ENCODE measurements at places on chromosomes 16 and 17.

- DNase-seq = no peak
Observed at GRCh38 chr17:54932711-54933110, 32.1 kb downstream of the TOM1L1 start.

GRCh38 chr16:64074706-64075105 is 1047.2 kb downstream of the CDH11 start:
- DNase-seq = no peak

GRCh38 chr17:78588258-78589030 is 11.2 kb upstream of the DNAH17 start:
- no peak for DNase-seq

DNA sequence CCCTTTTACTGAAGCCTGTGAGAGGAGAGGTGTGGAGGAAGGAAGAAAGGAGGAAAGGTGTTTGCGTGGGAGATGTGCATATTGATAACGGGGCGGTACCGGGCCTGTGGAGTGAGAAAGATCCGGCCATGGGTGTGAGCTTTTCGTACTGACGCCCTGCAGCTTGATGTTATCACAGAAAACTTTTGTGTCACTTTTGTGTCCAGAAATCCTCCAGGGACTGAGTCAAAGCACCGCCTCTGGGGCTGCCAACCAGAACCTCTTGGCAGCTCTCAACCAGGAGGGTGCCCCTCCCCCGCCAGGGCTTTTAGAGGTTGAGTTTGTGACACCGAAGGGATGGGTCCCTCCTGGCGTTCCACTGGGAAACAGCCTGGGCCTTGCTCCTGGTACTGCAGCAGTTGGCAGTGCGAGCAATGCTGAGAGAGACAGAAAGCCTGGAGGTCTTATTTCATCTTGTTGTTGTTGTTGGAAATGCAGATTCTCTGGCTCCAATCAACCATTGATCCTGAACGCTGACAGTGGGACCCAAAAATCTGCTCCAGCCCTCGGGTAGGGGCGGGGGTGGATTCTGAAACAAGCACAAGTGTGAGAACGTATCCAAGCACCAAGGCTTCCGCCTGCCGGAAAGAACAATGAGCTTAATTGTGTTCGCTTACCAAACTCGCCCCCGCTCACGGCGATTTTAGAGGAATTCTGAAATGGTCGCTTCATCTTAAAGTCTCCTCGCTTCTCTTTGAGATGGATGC is 65.0 kb downstream of the CRISPLD2 start:
- no peak for DNase-seq

GRCh38 chr16:5374184-5374583 is 276.6 kb upstream of the EEF2KMT start:
- DNase-seq = no peak

GRCh38 chr17:43769859-43770258 is 8.9 kb downstream of the DUSP3 start:
- no peak for DNase-seq

GRCh38 chr17:47895347-47895855 is 635 bp upstream of the SP2 start:
- no peak for DNase-seq

DNA sequence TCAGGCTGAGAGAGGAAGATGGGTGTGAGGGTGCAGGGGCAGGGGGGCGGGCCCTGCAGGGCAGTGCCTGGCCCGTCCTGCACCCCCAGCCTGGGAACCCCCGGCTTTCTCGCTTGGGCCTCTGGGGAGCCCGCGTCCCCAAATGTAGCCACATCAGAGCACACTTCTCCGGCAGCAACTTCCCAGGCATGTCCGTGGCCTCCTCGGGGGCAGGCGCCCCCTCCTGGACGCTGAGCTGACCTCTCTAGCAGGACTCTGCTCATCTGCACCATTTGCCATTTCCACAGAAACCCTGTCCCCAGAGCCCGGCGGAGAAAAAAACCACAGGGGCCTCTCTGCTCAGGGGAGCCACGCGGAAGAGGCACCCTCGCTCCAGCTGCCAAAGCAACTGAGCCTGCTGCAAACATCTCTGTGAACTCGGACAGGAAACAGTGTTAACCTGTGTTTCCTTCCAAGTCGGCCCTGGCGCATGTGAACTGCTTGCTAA is 63.4 kb downstream of the KLHDC4 start:
- no peak for DNase-seq

DNA sequence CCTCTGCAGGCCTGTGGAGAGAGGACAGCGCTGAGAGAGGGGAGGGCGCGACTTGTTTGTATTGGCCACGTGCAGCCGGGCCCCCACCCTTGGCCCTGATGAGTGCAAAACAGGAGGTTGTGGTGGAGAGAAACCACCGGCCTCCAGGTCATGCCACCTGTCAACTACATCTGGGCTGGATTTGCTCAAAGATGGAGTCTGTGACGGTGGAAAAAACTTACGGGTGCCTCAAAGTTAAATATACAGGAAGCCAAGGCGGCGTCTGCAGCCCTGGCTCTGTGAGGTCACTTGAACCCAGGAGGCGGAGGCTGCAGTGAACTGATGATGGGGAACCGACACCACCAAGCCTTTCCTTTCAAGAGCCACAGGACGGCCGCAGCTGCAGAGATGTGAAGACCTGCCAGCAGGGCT is 15.7 kb downstream of the C16orf74 start:
- DNase-seq = no peak

DNA sequence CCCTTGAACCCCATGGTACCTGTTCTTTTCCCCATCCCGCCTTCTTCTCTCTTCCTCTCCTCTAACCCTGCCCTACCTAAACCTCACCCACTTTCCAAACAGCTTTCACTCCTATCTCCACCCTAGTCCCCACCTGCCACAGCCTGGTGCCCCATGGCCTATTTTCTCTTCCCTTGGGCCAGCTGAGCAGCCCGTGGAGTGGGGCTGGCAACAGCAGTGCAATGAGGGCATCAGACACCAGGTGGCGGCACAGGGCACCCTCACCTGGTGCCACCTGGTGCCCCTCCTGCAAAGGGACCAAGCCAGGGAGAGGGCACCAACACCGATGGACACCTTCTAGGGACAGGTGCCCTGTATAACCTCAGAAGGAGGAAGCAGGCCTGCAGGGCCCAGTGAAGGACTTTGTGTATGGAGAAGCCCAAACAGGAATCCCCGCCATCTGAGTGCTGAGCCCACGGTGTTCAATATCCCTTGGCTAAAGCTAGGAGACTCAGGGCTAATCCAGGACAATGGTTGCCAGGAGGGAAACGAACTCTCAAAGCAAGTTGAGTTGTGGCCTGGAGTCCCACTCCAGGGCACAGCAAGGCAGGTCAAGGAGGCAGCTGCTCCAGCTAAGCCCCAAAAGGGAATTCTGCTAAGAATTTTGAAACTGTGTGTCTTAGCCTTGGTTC is 4.0 kb upstream of the ABCC3 start:
- DNase-seq = peak; percentile 29

GRCh38 chr16:50209546-50210265 is 56.6 kb downstream of the TENT4B start:
- no peak for DNase-seq

DNA sequence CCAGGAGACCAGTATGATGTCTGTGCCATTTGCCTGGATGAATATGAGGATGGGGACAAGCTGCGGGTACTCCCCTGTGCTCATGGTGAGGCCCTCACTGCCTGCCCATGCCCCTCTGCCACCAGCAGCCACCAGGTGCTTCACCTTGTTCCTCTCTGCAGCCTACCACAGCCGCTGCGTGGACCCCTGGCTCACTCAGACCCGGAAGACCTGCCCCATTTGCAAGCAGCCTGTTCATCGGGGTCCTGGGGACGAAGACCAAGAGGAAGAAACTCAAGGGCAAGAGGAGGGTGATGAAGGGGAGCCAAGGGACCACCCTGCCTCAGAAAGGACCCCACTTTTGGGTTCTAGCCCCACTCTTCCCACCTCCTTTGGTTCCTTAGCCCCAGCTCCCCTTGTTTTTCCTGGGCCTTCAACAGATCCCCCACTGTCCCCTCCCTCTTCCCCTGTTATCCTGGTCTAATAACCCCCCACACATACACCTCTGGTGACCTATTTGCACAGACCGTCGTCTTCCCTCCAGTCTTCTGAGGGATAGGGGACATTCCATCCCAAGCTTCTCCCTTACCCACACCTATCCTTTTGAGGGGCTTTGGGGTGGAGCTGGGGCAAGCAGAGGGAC is 3.7 kb downstream of the PFN1 start:
- DNase-seq = no peak

DNA sequence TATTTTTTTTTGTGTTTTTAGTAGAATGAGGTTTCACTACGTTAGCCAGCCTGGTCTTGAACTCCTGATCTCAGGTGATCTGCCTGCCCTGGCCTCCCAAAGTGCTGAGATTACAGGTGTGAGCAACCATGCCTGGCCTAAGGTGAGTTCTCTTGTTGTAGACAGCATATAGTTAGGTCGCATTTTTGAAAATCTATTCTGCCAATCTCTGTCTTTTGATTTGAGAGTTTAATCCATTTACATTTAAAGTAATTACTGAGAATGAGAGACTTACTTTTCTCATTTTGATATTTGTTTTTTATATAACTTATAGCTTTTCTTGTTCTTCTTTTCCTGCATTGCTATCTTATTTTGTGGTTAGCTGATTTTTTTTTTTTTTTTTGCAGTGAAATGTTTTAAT is 6.3 kb upstream of the PRKCB start:
- no peak for DNase-seq

DNA sequence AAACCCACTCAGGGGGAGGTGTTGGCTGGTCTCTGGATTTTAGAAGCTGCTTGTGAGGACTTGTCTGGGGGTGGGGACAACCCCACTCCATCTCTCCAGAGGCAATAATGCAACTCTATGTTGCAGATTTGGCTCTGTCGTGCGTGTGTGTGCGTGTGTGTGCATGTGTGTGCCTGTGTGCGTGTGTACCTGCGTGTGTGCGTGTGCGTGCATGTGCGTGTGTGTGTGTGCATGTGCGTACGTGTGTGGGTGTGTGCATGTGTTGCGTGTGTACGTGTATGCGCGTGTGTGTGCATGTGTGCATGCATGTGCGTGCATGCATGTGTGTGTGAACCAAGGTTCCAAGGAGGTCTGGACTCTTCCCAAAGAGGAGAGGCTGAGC is 120.4 kb upstream of the LHX1 start:
- no peak for DNase-seq

GRCh38 chr17:15380446-15380845 is 39.0 kb upstream of the TEKT3 start:
- DNase-seq = no peak

DNA sequence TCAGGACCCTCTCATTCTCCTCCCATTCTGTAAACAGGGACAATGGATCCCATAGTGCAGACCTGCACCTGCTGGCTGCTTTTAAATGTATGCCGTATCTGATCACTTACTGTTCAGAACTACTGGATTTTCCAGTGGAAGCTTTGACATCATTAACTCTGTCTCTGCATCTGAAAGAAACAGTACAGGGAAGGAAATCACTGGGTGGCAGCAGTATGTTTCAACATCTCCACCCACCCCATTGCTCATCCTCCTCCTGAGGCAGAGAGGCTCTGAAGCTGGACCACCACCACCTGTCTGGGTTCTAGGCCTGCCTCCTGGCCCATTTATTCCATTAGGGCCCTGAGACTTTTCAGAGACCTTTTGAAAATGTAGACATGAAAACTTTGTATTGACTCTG is 2.6 kb downstream of the CCL15 start:
- DNase-seq = no peak

DNA sequence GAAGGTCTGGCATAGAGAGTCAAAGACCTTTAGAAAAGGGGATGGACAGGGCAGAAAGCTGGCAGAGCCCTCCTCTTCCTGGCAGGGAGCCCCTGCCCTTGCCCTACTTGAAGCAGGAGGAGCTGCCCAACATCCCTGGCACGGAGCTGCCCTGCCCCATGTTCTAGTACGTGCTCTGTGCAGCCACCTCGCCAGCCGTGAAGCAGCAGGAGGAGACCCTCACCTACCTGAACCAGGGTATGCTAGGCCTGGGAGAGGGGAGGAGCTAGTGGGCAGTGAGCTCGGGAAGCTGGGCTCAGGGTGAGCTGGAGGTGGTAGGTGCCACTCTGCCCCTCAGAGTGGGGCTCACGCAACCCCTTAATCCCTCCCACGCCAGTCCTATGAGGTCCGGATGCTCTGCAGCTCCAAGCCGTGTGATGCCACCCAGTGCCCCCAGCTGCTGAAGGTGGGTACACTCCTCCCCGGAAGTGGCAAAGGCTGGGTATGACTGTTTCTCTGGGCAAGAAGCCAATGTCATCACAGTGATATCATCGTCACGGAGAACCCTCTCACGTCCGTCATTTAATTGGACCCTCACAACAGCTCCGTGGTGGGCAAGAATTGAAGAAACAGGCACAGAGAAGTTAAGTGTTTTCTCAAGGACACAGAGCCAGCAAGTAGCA is 12.7 kb upstream of the STAC2 start:
- peak; percentile 40 for DNase-seq

DNA sequence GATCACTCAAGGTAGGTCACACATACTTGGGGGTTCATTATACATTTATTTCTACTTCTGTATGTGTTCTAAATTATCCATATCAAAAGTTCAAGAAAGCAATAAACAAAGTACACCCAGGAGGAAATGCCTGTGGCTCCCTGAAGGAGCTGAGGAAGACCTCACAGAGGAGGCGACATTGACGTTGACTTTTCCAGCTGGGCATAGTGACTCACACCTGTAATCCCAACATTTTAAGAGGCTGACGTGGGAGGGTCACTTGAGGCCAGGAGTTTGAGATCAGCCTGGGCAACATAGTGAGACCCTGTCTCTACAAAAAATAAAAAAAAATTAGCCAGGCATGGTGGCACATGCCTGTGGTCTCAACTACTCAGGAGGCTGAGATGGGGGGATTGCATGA is 16.3 kb downstream of the ITGAD start:
- DNase-seq = no peak

- DNase-seq = peak; percentile 32
Observed at GRCh38 chr16:30473231-30474073, 910 bp downstream of the ITGAL start.

- no peak for DNase-seq
Observed at GRCh38 chr17:62139141-62139540, 74.1 kb upstream of the MED13 start.

DNA sequence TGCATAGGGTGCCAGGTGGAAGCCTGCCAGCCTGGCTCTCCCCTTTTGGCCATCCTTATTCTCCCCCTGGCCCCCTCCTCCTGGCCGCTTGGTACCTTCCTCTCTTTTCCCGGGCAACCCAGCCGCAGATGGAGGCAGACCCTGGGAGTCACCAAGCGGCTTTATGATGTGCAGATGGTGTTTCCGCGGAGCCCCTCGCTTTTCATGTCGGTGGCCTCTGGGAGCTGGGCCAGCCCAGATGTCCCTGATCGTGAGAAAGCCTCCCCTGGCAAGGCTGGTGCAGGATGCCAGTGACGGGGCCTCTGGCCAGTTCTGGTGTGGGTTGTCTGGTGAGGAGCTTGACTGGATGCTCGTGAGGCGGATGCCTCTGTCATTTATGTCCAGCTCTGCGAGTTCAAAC is 18.0 kb upstream of the BRD7 start:
- DNase-seq = no peak

- no peak for DNase-seq
Observed at GRCh38 chr16:54318941-54319340, 32.4 kb upstream of the IRX3 start.

- DNase-seq = no peak
Observed at GRCh38 chr16:1157639-1158455, 4.9 kb downstream of the CACNA1H start.

GRCh38 chr17:75033346-75034235 is 13.2 kb downstream of the ATP5PD start:
- peak; percentile 93 for DNase-seq

GRCh38 chr17:16492613-16493530 is 879 bp upstream of the LRRC75A start:
- DNase-seq = no peak

All from stimulated activated CD4-positive, alpha-beta T cell treated with anti-CD3 and anti-CD28 coated beads, Interleukin-1b, Interleukin-23, amount 100 ng/mL, for 24 hours (primary cell).